ENCODE measurements at places on chromosomes 2 and 18.

DNA sequence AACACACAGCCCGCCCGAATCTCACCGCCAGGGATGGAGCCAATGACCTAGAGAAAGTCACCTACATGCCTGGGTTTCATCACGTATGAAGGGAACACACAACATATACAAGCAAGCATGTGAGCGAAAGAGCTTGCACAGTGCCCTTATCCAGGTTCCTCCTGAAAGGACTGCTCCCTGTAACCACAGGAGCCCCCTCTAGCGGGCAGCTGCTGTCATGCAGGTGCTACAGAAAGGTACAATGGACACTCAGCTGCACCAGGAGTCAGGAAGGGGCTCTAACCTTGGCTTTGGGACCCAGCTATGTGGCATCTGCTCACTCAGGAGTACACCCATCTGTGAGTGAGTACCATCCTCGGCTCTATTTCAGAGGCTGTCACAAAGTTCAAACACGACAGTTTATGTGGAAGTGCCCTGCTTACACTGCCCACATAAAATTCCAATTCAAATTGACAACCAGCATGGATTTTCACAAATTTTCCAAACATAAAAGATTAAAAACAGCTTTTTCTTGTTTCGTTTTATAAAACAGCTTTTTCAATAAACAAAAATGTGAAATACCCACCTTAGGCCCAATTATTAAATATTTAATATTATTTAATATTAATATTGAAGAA, 3.5 kb downstream of the NDUFA10 start:
- peak; percentile 58 for DNase-seq

- DNase-seq: no peak
Observed at GRCh38 chr2:12539776-12540562, 176.8 kb upstream of the TRIB2 start.

DNA sequence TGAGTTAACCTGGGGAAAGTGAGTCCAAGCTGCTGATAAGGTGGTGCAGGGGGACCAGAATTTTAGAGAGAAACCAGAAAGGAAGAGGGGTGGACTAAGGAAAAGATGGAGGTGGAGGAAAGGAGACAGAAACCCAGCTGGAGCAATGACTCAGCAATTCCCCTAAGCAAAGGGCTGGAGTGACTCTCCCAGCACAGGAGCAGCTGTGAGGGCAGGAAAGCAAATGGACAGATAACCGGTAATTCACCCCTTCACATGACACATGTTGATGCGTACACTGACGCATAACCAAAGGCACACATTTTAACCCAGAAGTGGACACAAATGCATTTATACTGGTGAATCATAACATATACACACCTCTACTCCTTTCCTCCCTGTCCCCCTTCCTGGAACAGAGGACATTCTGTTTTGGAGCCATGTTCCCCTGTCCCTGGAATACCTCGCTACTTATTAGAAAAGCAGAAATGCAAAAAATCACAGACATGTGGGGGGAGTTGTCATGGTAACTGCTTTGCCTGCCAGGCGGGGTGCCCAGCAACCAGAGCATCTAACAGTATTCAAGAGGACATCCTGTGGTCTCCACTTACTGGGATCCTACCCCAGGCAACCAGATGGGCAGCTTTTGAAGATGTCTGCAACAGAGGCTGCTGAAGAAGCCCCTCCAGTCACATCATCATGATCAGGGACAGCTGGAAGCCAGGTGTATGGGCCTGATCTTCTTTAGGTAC, 4.7 kb downstream of the CDK5R2 start:
- no peak for DNase-seq

GRCh38 chr2:169743549-169743948, 9.9 kb downstream of the KLHL23 start:
- no peak for DNase-seq

GRCh38 chr2:46200861-46201605, 96.2 kb upstream of the EPAS1 start:
- no peak for DNase-seq

- no peak for DNase-seq
Observed at GRCh38 chr2:71706836-71707235, 253.5 kb downstream of the DYSF start.

DNA sequence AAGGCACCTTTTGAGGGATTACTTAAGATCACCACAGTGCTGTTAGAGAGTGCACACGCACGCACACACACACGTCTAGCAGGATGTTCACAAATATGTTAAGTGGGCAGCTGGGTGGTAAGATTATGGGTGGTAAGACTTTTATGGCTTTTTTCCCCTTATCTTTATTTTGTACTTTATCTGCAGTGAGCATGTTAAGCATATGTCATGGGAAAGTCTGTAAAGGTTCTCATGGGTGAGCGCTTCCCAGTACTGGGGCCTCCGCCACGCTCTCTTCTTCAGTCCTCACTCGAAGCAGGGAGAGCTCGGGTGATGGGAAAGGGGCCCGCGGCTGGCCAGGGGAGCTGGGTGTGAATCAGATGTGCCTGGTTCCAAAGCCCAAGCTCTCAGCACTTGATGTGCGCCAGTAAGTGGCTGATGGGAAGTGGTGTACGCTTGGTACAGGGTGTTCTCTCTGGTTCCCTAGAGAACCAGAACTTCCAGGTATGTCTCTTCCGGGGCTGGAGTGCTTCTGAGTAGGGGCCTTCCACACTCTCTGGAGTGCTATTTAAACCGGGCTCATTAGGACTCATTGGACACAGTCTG, 83.9 kb upstream of the YWHAQ start:
- no peak for DNase-seq

DNA sequence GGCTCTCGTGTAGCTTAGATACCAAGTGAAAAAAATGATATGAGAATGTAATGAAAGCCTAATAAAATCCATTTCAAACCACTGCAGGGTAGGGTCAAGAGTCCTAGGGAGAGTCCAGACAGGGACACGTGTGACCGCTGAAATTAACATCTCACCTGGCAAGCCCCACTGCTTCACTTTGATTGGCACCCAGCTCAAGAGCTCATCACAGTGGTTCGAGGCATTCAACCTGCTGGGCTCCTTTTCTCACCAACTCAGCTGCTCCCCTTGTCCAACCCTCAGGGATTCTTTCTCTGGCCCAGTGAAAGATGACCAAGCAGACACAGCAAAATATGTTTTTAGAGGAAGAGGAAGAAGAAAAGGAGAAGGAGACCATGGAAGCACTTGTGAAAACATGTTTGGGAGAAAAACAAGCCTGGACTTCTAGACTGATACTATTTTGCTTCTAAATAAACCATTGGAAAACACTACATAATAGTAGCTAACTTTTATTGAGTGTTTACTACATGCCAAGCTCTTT, 49.2 kb upstream of the CREB1 start:
- no peak for DNase-seq

GRCh38 chr2:241295326-241296095, 20.0 kb downstream of the HDLBP start:
- no peak for DNase-seq

- DNase-seq: no peak
Observed at GRCh38 chr18:46343456-46343855, 239.3 kb downstream of the HAUS1 start.

GRCh38 chr2:105391763-105392662, 6.8 kb downstream of the FHL2 start:
- DNase-seq: no peak

DNA sequence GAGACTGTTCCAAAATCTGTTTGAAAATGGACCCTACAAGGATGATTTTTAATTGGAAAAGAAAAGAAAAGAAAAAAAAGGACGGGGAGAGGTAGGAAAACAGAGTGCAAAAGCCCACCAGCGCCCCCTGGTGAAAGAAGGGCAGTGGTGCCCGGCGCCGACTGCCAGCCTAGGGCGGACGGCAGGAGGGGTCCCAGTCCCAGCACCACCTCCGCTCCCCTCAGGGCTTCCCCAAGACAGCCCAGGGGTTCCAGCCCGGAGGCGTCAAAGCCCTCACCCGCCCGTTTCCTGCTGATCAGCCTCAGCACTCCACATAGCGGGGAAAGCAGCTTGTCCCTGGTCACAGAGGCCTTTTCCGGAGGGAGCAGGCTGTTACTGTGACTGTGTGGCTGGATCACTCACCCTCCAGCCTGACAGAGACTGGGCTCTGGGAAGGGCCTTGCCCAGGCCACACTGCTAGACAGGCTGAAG, 213.9 kb downstream of the TFCP2L1 start:
- DNase-seq: peak; percentile 80

- no peak for DNase-seq
Observed at GRCh38 chr2:46157966-46158310, 139.3 kb upstream of the EPAS1 start.

GRCh38 chr2:240919786-240920782, 13.9 kb downstream of the CROCC2 start:
- DNase-seq: peak; percentile 18

GRCh38 chr2:68658266-68658665, 14.9 kb downstream of the PROKR1 start:
- DNase-seq: no peak

Data from GM12892 (cell line).